ENCODE measurements at places on chromosomes 16 and 17. TPM values are rescaled to one million over a fixed set of nuclear protein-coding genes. Genes with fewer than 3 reads are reported as not detected.

GRCh38 chr16:49884033-49885015 lies 28.4 kb upstream of the ZNF423 start:
- no peak for DNase-seq

GRCh38 chr16:1211451-1212268 lies 13.4 kb downstream of the TPSG1 start:
- no peak for DNase-seq

DNA sequence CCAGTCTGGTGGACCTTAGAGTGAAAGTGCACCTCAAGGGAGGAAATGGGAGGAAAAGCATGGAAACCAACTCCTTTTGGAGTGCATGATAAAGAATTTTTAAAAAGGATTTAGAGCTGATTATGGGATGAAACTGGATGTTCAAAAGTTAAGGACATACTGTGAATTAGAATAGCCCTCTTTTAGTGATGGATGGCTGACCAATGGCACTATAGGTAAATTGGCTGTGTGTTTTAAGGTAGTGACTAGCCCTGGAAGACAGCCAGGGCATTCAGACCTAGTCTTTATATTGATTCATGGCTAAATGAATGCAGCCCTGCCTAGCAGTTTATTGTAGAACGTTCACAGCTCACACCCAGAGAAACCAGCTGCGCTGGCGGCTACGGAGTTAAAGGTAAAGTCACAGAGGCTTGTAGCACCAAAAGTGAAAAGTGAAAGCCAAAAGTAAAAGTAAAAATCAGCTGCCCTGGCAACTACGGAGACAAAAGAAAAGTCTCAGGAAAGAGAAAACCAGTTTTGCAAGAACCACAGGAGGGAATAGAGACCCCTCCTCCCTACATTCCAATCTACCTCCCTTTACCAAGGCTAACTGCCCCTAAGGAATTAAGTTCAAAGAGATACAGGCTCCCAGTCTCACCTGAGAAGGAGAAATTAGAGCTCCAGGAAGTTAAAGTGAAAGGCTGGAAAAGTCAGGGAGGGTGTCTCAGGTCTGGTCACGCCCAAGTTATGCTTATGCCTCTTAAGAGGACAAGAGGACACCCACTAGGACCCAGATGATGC lies 21.8 kb downstream of the ACSM1 start:
- DNase-seq = peak; percentile 7

DNA sequence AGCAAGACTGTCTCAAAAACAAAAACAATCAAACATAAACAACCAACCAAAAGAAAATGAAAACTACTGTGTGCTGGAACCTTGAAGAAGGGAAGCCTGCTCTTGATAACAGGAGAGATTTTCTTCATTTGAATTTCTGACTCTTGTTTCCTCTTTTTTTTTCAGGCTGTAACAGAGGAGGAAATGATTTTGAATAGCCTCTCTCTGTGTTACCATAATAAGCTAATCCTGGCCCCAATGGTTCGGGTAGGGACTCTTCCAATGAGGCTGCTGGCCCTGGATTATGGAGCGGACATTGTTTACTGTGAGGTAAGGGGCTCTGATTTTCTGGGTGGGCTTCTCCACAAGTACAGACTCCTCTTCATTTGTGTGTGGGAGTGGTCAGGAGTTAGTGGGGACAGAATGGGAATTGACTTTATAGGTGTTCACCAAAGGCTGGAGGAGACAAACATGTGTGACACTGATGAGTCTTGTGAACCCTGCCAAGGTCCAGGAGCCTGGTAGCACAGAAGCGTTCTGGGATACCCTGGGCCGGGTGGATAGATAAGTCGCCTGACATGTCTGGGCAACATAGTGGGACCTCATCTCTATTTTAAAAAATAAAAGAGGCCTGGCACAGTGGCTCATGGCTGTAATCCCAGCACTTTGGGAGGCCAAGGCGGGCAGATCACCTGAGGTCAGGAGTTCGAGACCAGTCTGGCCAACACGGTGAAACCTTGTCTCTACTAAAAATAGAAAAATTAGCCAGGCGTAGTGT lies 14.9 kb downstream of the DUS2 start:
- DNase-seq = no peak

DNA sequence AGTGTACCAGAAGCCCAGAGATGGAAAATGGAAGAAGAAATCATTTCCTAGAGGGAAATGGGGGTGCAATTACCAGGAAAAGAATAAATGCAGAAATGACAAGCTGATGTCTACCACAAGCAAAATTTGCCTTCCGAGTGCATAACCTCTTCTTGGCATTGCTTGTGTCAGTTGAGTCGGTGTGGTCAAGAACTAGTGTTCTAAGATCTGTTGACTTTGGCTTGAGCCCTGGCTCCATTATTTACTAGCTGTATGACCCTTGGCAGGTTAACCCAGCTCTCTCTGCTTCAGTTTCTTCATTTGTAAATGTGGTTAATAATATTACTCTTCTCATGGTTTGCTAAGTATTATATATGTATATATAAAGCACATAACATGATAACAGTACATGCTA lies 273.0 kb upstream of the IRX5 start:
- DNase-seq = no peak

DNA sequence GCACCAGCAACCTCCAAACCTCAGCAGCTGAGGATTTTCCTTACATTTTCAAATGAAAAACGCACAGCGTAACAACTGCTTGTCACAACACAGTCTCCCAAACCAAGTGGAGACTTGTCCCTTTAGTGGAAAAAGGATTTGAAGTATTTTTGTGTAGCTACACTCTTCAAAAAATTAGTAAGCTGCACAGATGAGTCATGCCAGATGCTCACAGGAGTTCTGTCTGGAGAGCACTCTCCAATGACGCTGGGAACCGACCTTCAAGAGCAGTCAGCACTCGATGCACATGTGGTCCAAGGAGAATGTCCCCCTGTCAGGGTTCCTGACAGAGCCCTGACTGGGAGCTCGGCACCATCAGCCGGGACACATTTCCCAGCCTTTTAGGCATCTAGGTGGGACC lies 39.8 kb downstream of the MAP1LC3B start:
- peak; percentile 54 for DNase-seq

- no peak for DNase-seq
Observed at GRCh38 chr17:79841369-79842135, 2.3 kb upstream of the CBX4 start.

GRCh38 chr17:75267153-75267410 lies 3.9 kb downstream of the MIF4GD start:
- DNase-seq = peak; percentile 89

IL4R gene
- 18.4 TPM for total RNA-seq

TP53TG3 gene
- not detected for total RNA-seq

CDK5RAP3 gene
- 148 TPM for total RNA-seq

HYDIN gene
- total RNA-seq = 0.37 TPM

GNG13 gene
- not detected for total RNA-seq

KRTAP4-4 gene
- total RNA-seq = not detected
